ENCODE measurements at places on chromosomes 2 and 18. TPM values are rescaled to one million over a fixed set of nuclear protein-coding genes. Genes with fewer than 3 reads are reported as not detected.

DNA sequence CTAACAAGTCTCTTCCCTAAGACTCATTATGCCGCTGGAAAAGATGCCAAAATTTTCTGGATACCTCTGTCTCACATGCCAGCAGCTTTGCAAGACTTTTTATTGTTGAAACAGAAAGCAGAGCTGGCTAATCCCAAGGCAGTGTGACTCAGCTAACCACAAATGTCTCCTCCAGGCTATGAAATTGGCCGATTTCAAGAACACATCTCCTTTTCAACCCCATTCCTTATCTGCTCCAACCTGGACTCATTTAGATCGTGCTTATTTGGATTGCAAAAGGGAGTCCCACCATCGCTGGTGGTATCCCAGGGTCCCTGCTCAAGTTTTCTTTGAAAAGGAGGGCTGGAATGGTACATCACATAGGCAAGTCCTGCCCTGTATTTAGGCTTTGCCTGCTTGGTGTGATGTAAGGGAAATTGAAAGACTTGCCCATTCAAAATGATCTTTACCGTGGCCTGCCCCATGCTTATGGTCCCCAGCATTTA lies 26.3 kb downstream of the DHRS9 start:
- no peak overlapping the region for H3K27ac ChIP-seq
- no peak for DNase-seq
- no peak overlapping the region for H3K4me3 ChIP-seq
- H3K4me1 ChIP-seq = no peaks in the 10 kb centered on the region

GRCh38 chr18:34710458-34710914 lies 388 bp downstream of the DTNA start:
- no peak overlapping the region for H3K4me3 ChIP-seq
- no peak for DNase-seq
- no peaks in the 10 kb centered on the region for H3K36me3 ChIP-seq
- no peaks in the 10 kb centered on the region for H3K27me3 ChIP-seq
- H3K4me1 ChIP-seq = peaks cover 39% of the 10 kb centered on the region

The ARID5A gene
- 27.0 TPM for total RNA-seq

The FNDC4 gene
- 9.5 TPM for total RNA-seq

The G6PC2 gene
- total RNA-seq = not detected

All from thyroid gland (tissue), 4 donors.